Transverse colon (tissue), 4 donors: ENCODE measurements at places on chromosomes 4 and X. TPM values are rescaled to one million over a fixed set of nuclear protein-coding genes. Genes with fewer than 3 reads are reported as not detected.

Gene DDX60
- total RNA-seq: 32.5 TPM

DNA sequence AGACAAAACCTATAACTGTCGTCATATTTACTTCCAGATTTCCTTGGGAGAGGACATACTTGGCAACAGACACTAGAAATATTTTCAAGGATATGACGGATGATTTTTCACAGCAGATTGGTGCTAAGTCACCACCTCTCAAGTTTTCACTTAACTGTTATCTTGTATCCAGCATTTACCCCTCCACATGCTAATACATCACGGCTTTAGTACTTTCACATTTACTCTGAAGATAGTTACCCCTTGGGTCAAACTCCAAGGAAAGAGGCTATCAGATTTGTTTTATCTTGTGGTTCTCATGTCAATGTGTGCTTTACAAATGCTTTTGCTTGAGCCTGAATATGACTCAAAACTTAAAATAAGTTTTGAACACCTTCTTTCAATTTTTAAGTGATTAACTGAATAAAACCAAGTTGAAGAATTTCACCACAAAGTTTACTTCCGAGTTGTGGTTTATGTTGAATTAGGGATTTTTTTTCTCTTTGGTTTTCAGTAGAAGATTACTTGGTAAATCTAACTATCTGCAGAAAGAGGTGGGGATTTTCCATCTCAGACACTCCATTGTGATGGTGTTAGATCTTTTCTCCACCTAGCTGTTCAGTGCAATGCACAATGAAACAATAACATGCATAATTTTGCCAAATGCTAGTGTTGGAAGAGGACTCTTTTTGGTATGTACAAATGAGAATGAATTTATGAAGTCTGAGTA lies 75.4 kb upstream of the FAT1 start:
- no peak for DNase-seq

DNA sequence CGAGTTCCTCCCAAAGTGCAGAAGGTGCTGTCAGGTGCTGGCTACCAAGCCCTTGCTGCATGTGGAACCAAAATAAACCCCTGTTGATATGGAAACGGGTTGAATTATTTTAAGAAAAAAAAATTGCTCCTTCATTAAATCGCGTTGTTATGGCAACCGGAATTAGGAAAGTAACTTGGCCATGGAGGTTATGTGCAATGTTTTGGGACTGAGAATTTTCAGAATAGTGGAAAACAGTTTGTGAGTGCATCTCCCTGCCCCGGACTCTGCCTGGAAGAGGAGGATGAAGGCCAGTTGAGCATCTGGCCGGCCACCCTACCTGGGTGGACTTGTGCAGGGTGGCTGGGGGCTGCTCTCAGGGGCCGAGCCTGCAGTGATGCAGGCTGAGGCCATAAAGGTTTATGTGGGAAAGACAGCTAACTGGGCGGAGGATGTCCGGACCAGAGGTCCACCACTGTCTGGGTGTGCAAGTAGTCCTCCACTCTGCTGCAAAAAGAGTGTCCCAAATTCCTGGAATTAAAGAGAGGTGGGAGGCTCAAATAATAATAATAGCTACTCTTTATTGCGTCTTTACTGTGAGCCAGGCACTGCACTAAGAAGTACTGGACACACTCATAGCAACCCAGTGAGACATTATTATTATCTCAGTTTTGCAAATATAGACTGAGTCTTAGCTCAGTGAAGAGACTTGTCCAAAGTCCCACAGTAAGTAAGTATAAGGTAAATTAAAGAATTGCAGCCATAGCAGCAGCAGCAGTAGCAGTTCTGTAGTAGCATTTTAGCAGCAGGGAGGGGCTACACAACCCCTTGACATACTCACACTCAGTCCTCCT lies 20.6 kb downstream of the RTL5 start:
- no peak for DNase-seq

GRCh38 chr4:77120886-77121508 lies 36.0 kb upstream of the CCNG2 start:
- no peak for DNase-seq

DNA sequence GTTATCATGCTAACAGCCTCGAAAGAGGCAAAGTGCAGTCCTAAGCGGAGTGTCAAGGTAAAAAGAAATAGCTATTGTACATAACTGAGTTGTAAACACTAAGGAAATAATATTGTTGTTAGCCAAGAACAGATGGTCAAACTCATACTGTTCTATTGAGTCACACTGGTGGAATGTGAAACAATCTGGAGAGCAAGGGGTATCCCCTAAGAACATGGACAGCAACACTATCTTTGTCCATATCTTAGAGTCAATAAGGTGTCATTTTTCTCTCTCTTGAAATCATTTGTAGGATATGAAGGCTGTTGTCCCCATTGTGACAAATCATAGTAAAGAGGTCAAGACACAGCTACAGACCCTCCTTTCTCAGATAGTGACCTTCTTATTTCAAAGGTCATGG lies 4.5 kb upstream of the PDGFC start:
- DNase-seq: no peak

Gene FGF13
- 1.1 TPM for total RNA-seq
